ENCODE measurements at places on chromosomes 16 and 17.

DNA sequence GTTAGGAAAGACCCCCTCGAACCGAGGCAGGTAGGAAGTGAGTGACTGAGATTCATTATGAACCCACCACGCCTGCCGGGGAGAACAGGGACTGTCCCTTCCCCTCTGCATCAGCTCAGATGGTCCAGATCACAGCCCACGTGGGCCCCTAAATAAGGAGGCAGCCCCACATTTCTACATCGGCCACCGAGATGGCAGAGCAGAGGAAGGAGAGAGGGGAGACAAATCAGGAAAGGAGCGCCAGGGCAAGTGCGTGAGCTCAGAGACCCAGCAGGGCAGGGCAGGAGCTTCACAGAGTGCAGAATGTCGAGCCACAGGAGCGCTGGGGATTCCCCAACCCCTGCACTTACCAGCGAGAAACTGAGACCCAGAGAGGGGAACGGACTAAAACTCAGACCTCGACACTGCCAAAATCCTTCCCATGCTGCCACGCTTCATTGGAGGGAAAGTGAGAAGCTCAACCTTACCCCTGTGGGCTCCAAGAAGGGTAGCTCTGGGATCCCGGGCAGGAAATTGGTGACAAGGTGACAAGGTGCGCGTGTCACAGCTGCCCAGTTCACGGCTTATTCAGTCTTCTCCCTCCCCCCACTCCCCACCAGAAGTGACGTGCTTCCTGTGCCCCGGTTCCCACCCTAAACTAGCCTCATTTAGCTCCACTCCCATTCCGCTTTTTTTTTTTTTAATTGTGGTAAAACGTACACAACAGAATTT is at the start of gene ICAM2:
ICAM2 (minus strand) TSS at position 578 of the 711 bp plus-strand sequence. CDS start 13,942 bp downstream, outside the sequence.
- DNase-seq: no peak

DNA sequence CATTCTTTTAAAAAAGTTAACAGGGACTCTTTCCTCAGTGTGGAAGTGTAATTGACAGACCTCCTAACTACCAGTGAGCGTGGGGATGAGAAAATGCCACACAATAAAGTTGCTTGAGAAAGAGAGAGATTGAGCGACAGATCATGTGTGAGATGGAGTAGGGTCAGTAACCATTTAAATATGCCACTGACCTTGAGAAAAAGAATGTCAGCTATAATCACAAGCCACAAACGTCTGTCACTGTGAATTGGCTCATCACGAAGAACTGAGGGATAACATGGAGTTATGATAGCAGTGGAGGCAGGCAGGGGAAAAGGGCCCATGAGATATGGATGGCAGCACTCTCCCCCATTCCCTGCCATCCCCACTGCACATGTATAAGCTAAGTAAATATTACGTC is 253.9 kb downstream of the SLC39A11 start:
- DNase-seq: no peak

GRCh38 chr17:76125922-76126321 is 15.1 kb downstream of the FOXJ1 start:
- DNase-seq: no peak

DNA sequence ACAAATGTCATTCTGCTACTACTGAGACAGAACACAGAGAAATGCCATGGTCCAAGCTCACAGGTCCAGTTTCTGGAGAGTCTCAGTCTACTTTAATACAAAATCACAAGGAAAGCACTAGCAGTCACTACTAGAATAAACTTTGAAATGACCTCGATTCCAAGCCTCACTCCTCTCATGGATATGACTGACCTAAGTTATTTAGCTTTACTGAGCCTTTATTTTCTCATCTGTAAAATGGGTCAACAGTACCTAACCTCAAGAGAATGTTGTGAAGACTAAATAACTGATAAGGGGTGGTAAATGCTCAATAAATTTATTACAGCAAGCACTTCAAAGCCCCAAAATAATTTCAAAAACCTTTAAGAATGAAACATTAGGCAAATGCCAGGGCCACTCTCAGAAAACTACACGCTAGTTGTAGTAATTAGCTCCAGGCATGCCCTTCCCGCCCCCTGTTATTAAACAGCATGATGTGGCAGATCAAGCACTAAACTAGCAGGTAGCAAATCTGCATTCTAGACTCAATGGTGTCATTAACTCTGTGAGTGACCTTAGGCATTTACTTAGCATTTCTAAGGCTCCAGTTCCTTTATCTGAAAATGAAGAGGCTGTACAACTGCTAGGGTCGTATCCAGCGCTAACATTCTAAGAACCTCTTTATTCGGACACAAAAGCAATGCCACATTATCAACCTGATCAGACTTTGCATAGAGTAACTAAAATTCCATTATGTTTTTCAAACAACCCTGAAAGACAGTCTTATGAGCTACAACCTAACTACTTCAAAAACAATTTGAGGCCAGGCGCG is 8.4 kb downstream of the GSPT1 start:
- no peak for DNase-seq

DNA sequence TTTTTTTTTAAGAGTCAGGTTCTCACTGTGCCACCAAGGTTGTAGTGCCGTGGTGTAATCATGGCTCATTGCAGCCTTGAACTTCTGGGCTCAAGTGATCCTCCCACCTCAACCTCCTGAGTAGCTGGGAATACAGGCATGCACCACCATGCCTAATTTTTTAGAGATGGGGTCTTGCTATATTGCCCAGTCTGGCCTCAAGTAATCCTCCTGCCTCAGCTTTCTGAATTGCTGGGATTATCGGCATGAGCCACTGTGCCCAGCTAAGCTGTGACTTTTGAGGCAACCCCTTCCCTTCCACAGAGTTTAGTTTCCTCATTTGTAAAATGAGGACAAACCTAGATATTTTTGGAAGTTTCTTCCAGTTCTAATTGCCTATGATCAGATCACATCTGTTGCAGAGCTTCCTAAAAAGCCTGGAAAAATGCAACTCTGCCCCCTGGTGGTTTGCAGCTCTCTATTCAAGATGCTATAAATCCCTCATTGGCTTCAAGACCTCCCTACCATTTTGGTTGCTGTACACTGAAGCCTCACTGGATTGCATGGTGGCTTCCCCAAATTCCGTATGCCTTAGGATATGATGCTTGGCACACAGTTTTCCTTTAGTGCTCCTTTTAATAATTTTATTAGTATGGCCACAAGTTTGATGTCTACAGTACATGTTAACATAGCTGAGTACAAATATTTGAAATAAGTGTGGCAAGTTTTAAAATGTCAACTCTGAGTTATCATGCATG is 19.3 kb downstream of the GDE1 start:
- DNase-seq: no peak

DNA sequence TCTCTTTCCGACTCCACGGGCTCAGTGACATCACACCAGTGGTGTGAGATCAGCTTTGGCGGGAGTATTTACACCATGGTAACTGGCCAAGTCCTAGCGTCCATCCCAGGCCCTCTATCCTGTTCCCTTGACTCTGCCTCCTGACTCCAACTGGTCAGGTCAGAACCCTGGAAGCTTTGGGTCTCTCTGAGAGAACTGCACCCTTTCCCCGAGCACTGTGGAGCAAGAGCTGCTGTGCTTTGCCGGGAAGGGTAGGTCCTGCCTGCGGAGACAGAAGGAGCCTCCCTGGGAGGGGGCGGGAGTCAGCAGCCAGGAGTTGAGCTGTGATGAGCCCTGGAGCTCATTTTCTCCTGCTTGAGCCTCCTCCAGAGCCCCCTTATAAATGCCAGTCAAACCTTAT is 212.1 kb upstream of the TNRC6C start:
- DNase-seq: no peak

DNA sequence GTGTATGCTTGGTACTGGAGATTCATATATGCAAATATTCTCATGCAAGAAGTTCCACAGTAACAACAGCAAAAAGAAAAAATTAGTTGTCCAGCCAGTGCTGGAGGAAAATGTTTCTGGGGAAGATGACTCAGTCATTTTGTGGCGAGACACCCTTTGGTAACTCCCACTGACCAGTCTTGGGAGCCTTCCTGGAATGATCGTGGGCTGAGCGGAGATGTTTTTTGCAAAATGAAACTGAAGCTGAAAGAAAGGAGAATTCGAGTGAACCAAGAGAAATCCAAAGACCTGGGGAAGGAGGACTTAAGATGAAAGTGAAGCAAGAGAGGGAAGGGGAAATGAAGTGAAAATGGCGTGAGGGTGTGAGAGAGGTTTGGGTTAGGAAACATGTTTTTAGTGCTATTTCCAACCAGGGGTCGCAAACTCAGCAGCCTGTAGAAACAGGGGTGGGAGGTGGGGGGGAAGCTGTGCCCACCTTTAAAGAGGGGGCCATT is 5.2 kb downstream of the ITPRIPL2 start:
- DNase-seq: no peak

DNA sequence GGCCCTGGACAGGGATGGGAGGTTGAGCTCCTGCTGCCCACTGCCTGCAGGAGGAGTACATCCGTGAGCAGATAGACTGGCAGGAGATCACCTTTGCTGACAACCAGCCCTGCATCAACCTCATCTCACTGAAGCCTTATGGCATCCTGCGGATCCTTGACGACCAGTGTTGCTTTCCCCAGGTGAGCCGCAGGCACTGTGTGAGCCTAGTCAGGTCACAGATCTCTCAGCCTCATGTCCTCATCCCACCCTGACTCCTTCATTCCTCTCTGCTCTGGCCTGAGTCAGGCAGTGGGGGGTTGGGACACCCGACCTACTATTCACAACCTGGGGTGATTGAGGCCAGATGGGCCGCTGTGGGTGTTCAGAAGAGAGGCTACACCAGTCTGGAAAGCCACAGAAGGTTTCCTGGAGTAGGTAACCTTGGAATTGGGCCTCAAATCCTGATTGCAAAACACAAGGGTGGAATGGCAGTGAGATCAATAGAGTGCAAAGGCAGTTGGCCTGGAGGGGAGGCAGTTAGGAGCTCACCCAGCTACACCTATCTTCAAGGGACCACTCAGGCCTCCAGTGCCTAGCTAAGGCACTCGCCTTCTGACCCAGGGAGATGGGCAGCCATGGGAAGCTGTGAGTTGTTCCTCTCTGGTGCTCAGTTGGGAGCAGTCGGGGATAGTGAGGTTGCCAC is 29.7 kb downstream of the MYO15A start:
- DNase-seq: no peak

- no peak for DNase-seq
Measured at GRCh38 chr17:78132084-78132676, 1.6 kb downstream of the TMC8 start.

DNA sequence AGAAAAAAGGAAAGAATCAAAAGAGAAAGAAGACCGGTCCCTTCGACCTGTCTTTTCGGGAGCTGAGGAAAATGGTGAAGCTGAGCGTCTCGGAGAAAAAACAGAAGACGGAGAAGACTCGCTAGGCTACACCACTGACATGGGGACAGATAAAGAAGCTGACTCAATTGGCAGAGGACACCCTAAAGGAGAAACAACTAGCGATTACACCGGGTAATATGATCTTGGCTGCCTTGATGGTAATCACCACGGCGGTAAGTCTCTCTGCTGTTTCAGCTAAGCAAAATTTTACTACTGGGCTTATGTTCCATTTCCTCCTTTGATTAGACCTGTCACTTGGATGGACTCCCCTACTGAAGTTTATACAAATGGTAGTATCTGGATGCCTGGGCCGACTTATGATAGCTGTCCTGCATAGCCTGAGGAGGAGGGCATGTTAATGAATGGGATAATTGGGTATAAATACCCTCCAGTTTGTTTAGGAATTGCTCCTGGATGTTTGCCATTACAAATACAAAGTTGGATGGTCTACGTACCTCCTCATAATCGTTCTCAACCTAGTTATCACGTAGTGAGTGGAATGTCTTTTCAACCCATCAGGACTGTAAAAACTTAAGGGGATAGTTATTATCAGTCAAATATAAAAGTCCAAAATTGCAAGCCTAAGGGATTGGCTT is 24.1 kb downstream of the ALOX15B start:
- DNase-seq: no peak

GRCh38 chr16:79845033-79845733 is 244.6 kb upstream of the MAF start:
- DNase-seq: no peak

- no peak for DNase-seq
Measured at GRCh38 chr16:86809458-86809955, 231.2 kb downstream of the FOXL1 start.

GRCh38 chr17:29710891-29711418 is 88.2 kb upstream of the CORO6 start:
- DNase-seq: no peak

- DNase-seq: no peak
Measured at GRCh38 chr17:17044846-17045561, 2.7 kb downstream of the MPRIP start.

DNA sequence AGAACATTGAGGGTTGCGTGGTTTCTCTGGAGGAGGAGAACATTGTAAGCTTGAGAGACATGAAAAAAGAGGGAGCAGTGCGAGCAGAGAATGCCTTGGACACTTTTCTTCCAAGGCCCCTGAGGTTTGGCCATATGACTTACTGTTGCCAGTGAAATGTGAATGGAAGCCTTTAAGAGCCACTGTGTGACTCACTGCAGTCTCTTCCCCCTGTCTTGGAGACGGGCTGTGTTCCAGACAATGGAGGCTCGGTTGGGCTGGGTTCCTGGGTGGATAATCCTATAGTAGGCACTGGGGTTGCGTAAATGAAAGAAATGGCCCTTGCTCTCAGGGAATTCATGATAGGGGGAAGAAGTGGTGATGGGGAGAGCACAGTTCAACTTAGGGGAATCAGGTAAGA is 75.5 kb downstream of the SHISA9 start:
- DNase-seq: no peak

DNA sequence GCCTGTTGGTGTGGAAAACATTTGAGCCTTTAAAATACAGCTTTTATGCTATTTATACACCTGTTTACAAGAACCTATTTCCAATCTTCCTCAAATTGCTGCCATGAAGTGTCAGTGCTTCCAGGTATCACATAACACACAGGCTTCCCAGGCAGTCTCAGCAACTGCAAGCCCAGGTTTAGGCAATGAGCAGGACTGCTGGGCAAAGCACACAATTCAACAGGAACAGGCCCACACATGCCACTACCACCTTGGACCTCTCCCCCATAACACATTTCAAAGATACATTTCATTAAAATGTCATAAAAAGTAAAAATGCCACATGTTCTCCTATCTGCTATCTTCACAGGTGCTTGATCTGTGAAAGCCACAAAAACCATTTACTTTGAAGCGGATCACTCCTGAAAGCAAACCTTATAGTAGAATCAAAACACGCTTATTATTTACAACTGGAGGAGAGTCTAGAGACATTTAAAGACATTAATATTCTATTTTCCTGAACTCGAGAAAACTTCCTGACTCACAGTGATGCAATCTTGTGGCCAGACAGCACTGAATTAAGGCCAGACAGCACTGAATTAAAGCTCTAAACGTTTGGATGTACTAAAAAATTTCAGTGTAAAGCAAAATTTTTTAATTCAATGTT is 31.5 kb downstream of the ANKFY1 start:
- no peak for DNase-seq

DNA sequence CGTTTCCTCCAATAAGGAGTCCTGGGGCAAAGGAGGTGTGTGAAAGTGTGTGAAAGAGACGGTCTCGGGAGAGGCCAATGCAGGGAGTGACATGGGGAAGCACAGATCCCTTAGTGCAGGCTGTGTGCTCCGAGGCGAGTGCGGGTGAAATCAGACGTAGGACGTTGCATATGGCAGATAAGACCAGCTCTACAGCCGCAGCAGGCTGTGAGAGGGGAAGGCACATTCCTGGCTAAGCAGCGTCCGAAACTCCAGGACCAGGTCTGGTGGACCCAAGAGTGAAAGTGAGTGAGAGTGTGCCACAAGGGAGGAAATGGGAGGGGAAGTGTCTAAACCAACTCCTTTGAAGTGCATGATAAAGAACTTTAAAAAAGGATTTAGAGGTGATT is 11.3 kb downstream of the POLR3K start:
- no peak for DNase-seq

Data from 8988T (cell line).